ENCODE measurements at places on chromosomes 3 and 15. TPM values are rescaled to one million over a fixed set of nuclear protein-coding genes. Genes with fewer than 3 reads are reported as not detected.
A peak's percentile ranks its signal among the peaks of the same experiment; 100 is the strongest.

DNA sequence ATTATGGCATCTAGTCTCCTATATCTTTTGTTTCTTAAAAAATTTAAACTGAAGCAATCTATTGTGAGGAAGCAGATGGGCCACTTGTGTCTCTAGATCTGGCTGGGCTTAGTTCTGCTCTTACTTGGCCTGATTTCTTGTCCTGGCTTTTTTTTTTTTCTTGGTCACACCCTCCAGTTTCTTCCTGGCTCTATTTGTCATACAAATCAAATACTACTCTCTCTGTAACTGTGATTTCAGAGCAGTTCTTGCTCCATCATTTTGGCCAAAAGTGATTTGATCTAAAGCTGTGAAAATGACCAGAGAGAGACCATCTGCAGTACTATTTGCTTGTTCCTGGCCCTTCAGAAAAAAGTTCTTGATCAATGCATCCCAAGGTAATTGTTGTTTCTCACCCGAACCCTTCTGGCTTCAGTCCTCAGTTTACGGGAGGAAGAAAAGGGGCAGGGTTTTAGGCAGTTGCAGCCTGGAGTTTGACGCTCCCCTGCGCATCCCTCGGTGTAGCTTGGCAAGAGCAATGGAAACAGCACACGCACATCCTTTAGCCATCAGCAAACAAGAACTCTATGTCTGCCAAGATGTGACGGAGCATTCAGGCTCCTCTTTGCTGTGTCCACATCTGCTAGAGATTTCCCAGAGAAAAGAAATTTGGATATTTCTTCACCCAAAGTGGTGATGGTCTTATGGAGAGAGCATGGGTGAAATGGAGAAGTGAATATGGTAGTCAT is 31.6 kb downstream of the CHST2 start:
- no peak for DNase-seq

ZNF660 gene
- total RNA-seq, result 0.64 TPM

- DNase-seq, result peak; percentile 90
These were observed 175.1 kb upstream of the TSC22D2 start for GRCh38 chr3:150232992-150233451.

DNA sequence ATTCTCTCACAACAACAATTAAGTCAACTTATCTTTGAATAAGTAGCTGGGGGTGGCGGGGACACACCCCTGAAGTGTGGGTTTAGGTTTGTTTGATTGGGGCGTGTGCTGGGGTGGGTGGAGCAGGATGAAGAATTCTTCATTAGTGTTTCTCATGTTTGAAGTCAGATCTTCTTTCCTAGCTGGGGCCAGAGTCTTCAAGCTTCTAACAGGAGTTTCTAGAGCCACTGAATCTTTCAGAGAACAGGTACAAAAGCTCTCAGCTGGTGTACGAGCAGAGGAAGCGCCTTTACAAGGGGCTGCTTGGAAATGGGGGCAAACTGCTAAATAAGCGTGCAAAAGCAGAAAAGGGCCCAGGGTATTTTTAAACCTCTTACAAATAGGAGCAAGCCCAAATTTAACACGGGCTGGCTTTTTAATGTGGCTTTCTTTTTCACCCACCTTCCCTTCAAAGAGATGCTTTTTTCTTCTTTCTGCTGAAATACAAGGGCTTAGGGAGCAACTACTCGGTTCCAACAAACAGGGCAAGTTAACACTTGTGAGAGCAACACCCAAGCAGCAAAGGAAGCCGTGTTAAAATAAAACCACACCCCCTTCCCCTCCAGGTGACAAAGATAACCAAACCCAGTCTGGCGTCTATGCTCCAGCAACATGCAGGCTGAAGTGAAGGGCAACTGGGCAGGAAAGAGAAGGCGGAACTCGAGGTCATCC is 86.9 kb upstream of the RASGRP1 start:
- no peak for DNase-seq

SPTBN5 gene
- total RNA-seq, result under 0.01 TPM

All from M059J (cell line).